ENCODE measurements at places on chromosomes 7 and 10.

GRCh38 chr10:77071001-77071511, 566.6 kb downstream of the KCNMA1 start:
- no peak for DNase-seq

GRCh38 chr7:158074896-158075632, 512.6 kb downstream of the PTPRN2 start:
- no peak for DNase-seq

- DNase-seq: no peak
Measured at GRCh38 chr10:77504873-77505257, 132.7 kb downstream of the KCNMA1 start.

- no peak for DNase-seq
Measured at GRCh38 chr10:63365976-63366765, 99.6 kb downstream of the JMJD1C start.

- DNase-seq: peak; percentile 31
Measured at GRCh38 chr10:110802551-110803238, 69.0 kb upstream of the PDCD4 start.

GRCh38 chr10:127186813-127187212, 9.6 kb downstream of the INSYN2A start:
- DNase-seq: no peak

GRCh38 chr7:107939573-107940489, 48.8 kb downstream of the DLD start:
- peak; percentile 49 for DNase-seq

DNA sequence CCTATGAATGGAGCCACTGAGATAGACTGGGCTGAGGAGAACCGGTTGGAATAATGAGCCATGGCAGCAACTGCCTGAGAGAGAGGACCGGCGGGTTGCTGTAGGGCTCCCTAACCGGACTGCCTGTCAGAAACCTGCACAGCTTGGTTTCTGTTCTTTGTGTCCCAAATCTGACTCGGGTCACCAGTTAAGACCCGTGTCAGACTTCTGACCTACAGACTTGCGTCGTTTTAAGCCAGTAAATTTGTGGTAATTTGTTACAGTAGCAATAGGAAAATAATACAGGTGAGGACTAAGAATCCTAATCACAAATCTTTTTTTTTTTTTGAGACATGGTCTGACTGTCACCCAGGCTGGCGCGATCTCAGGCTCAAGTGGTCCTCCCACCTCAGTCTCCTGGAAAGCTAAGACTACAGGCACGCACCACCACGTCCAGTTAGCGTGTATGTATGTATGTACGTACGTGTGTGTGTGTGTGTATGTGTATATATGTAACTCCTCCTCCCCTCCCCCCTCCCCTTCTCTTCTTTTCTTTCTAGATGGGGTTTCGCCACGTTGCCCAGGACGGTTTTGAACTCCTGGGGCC, 672 bp upstream of the DDX56 start:
- DNase-seq: no peak

DNA sequence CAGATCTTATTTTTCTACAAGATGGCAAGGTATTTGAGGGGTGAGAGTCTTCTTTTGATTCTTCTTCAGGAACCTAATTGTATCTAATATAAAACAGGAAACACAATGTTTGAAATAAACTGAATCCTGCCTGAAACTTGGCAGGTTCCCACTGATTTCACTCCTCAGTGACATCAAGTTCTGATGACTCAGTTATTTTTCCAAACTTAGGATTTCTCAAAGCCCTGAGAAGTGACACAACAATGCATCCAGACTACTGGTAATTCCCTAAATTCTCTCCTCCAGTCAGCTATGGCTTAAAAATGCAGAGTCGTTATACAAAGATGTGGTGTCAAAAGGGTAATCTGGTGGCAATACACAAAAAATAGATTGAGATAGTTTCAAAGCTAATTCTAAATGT, 80.9 kb downstream of the ABLIM1 start:
- no peak for DNase-seq

GRCh38 chr10:78859266-78859665, 209.5 kb upstream of the ZMIZ1 start:
- DNase-seq: no peak

DNA sequence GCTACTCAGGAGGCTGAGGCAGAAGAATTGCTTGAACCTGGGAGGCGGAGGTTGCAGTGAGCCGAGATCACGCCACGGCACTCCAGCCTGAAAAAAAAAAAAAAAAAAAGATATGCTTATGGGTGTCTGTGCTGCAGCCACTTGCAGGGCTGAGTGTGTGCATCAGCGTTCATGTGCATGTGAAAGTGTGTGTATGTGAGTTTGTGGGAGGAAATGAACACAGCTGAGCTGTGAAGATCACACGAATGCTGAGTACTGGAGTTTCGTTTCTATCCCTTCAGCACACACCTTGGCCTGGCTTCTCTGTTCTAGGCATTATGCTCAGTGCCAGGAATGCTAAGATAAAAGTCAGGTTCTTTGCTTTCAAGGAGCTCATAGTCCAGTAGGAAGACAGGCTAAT, 12.0 kb upstream of the SVOPL start:
- DNase-seq: no peak

GRCh38 chr7:46969303-46970130, 612.4 kb downstream of the TNS3 start:
- DNase-seq: peak; percentile 35

- no peak for DNase-seq
Measured at GRCh38 chr10:98577578-98577977, 130.8 kb upstream of the HPS1 start.

DNA sequence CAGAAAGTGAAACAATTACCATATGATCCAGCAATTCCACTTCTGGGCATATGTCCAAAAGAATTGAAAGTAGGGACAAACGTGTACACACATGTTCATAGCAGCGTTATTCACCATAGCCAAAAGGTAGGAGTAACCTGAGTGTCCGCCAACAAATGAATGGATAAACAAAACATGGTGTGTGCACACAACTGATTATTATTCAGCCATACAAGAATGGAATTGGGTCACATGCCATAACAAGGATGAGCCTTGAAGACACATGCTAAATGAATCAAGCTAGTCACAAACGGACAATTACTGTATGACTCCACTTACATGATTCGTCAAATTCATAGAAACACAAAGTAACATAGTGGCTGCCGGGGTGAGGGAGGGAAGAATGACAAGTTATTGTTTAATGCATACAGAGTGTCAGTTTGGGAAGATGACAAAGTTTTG, 4.1 kb upstream of the OIT3 start:
- peak; percentile 9 for DNase-seq

DNA sequence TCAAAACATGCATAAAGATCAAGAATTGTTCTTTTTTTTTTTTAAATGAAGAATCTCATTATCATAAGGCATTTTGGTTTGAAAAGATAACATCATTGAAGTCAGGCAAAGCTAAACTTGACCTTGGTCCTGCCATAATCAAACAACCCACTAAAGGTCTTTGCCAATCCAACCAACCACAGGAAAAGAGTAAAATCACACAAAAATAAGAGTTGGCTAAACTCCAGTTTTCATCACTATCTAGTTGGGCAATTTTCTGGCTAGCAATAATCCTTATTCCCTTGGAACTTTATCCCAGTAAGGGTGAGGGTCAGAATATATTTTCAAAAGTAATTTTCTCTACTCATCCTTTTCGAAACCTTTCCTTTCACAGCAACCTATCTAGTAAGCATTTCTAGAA, 62.4 kb downstream of the HIBADH start:
- DNase-seq: no peak

DNA sequence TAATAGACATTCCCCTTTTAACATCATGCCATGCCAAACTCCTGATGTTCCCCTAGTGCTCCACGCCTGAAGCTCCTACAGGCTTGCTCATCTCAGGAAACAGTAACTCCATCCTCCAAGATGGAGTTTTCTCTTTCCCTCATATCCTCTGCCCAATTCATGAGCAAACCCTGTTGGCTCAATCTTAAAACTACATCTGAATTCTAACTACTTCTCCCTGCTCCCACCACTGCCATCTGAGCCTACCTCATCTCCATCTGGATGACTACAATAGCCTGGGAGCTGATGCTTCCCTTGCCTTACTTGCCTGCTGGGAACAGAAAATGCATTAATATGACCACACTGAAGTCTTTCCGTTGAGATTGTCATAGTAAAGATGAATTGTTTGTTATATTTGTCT, 271.7 kb upstream of the MKLN1 start:
- DNase-seq: no peak

- DNase-seq: no peak
Measured at GRCh38 chr10:21705828-21706176, 171.8 kb downstream of the MLLT10 start.

DNA sequence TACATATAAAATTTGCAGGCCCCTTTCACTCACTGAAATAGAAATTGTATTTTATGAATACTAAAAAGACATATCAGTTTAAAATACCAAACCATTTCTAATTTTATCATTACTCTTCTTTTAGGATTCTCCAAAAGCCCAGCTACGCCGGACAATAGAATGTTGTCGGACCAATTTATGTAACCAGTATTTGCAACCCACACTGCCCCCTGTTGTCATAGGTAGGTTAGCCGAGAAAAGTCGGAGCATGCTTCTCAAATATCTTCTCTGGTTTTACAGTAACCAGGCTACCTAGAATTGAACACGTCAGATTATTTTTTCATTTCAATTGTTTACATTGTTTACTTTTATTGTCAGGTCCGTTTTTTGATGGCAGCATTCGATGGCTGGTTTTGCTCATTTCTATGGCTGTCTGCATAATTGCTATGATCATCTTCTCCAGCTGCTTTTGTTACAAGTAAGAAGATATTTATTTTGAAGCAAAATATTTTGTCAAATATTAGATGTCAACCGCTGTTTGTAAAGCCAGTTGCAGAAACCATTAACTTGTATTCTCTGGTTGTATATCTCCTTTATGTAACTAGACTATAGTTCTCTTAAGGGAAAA, 57.6 kb downstream of the MMRN2 start:
- DNase-seq: peak; percentile 83

GRCh38 chr7:132117181-132117580, 459.1 kb downstream of the PLXNA4 start:
- no peak for DNase-seq

DNA sequence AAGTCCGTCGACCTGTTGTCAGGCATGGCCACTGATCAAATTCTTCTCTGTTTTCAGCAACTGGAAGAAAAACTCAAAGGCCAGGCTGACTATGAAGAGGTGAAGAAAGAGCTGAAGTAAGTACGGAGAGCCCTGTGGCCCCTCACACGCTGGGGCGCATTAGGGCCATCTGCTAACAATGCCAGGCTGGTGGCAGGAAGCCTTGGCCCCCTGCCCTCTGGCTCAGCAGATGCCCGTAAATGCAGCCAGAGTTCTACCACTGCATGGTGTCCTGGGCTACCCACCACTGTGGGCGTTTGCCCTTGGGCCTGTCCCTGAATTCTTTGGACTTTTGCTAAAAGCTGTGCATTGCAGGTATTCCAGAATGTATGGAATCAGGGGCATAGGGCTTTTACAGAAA, 96.9 kb upstream of the SH2B2 start:
- no peak for DNase-seq

DNA sequence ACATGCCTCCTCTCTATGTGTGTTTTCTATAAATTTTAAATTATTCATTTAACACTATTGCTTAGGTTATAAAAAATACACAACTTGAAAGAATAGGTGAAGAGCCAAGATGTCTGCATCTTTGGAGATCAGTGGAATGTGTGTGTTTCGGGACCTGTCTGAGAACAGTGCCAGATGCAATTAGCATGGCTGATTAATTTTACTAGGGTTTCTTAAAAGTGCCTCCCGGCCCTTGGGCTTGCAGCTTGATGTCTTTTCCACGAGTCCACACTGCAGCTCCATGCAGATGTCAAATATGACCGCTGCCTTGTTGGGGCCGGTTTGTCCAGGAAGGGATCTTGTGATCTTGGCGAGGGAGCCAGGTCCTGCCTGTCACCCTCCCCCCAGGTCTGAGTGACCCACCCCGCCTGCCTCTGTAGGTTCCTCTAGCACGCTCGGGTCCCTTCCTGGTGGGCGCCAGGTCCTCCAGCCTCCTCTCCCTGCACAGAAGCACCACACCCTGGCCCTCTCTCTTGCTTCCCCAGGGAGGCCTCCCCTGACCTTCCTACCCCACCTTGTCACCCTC, 20.7 kb downstream of the LHPP start:
- no peak for DNase-seq

DNA sequence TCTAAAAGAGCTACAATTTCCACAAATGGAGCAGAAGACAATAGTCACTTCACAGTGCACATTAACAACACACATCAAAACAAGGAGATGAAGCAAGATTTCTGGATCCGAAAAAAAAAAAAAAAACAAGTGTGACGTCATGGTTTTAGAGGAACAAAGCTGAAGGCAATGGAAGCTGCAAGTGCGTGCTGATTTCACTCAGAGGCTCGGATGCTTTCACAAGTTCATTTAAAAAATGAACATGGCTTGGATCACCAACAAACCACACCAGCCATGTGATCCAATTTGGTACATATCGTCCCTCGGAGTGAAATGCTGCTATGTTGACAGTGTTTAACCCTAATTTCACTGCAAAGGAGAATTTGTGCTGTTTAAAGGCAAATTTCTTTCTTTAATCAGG, 337.0 kb upstream of the PRKCQ start:
- DNase-seq: no peak

GRCh38 chr10:59678884-59679301, 30.8 kb downstream of the SLC16A9 start:
- no peak for DNase-seq

DNA sequence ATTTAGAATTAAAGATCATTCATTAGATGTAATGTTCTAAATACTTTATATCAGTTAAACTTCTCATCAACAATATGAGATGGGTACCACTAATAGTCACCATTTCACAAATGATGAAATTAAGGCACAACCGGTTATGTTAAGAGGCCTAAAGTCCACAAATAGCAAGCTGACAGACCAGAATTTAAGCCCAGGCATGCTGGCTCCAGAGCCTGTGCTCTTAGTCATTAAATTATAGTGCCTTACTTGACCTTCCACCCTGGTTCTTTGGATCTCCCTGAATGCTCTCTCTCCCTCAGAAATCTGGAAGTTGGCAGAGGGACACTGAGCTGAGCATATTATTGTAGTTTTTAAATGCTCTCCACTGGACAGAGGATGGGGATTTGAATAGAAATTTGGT, 3.6 kb downstream of the LIPN start:
- DNase-seq: no peak

DNA sequence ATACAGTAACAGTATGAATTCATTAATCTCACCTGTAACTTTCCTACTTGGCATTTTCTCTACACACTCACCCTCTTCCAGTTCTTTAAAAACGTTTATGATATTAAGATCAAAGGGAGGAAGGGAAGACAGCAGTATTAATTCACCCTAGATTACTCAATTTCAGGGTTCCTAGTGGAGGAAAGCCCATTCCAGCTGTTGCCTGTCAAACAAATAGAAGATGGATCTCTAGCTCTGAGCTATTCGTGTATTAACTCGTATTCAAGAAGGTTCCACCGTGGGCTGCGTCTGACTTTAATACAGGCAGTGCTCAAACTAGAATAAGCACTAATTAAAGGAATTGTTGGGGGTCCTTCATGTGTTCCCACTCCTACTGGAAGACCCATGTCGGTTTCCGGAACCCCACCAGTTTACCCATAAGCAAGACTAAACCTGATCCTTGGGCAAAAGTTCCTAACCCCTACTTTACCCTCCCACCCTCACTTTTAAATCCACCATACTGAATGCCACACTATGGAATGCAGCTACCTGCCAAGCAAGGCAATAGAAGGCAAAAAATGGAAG, 2.1 kb downstream of the NANOS1 start:
- DNase-seq: no peak

Measured in A673 (cell line).